ENCODE measurements at places on chromosomes 1 and 21.

DNA sequence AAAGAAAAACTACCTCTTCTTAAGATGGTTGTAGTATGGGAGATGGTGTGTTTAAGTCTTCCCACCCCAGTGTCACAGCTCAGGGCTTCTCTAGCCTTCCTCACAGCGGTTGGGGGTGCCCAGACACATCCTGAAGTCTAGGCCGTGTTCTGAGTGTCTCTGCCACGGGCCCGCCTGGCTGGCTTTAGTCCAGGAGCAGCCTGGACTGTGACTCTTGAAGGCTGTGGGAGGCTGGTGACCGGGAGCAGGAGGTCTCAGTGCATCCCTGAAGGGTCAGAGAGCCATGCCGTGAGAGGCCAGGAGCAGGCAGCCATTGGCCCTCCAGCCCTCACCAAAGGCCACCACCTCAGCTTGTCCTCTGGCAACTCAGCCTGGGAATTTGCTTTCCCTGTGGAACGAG is 4.5 kb downstream of the EPHX1 start:
- DNase-seq, result no peak

GRCh38 chr1:97837161-97837560 is 83.7 kb downstream of the DPYD start:
- no peak for DNase-seq

- DNase-seq, result no peak
Measured at GRCh38 chr1:101460739-101461138, 223.9 kb downstream of the S1PR1 start.

- DNase-seq, result no peak
Measured at GRCh38 chr1:40649592-40649930, 15.9 kb downstream of the RIMS3 start.

DNA sequence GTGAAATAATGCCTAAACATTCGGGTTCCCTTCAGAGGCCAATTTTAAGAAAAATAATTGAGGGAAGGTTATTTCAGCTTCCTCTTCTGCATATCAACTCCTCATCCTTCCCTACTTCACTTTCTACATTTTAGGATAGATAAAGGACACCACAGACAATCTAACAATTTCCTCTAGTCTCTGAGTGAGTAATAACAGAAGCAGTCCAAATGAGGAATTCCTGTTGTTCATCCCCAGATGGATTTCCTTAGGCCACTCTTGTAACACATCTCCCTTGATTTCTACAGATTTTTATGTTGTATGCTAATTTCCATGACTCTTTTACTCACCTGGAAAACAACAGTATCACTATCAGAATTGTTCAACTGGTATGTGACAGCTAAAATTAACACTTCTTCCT is 87.7 kb upstream of the LYPLAL1 start:
- DNase-seq, result no peak

- DNase-seq, result peak; percentile 71
Measured at GRCh38 chr1:119327450-119328155, 41.0 kb upstream of the HAO2 start.

GRCh38 chr21:32994305-32994704 is 31.4 kb upstream of the OLIG2 start:
- no peak for DNase-seq

GRCh38 chr1:169812131-169812530 is 17.4 kb upstream of the METTL18 start:
- DNase-seq, result no peak

DNA sequence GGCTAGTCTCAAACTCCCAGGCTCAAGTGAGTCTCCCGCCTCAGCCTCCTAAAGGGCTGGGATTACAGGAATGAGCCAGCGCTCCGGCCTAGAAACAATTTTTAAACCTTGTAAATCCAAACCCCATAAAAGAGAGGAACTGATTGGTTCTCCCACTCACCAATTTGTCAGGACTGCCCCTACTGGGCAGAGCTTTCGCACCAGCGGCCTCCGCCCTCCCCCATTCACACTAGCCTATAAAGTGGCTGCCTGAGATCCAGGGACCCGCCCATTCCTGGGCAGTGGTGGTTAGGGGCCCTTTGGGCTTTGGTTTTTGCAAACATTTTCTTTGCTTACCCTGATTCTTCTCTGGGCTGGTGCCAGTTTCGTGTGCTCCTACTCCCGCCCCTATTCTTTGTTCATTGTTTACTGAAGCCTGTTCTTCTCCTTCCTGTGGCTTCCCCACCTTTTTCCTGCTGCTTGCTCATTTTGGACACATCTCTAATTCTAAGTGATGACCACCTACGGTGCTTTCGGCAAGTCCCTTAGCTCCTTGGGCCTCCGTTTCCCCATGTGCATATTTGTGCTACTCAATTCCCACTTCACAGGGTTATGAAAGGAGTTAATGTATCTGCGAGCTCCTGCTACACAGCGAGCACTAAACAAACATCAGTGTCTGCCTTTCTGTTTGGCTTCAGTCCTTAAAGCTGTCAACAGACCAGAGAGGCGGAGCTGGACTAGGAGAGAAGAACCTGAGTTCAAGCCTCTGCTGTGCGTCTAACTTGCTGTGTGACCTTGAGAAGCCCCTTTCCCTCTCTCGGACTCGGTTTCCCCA is 39.8 kb upstream of the CLIC4 start:
- peak; percentile 82 for DNase-seq

- DNase-seq, result no peak
Measured at GRCh38 chr21:38312822-38313221, 56.0 kb downstream of the KCNJ15 start.

DNA sequence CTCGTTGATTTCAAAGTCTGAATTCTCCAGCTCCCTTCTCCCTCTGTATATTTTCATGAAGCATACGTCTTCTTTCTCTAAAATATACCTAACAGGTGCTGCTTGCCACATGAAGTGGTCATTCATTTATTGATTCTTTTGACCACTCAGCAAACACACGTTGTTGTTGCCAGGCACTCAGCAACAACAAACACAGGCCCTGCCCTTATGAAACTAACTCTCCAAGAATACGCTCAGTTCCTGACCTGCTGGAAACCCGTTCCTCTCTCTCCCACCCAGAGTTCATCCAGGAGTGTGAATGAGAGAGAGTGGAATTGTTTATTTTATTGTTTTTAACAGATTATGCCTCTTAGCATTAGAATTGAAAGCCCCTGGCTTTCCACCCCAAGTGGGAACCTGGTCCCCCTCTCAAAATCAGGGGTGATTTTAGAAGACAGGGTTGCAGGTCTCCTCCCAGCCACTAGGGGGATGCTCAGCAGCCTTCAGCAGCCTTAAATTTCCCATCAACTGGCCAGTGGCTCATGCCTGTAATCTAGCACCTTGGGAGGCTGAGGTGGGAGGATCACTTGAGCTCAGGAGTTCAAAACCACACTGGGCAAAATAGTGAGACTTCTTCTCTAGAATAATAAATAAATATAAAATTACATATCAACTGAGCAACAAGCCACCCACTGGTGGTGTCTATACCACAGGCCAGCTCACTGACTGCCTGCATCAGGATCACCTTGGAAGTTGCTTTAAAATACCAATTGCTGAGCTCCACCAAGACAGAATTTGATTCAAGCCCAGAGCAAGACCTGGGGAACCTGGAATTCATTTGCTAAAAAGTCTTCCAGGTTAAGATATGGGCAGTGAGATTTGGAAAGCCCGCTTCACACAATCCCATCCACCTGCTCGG is 181.0 kb upstream of the KLHDC7A start:
- no peak for DNase-seq

GRCh38 chr1:7221826-7222694 is 436.8 kb downstream of the CAMTA1 start:
- no peak for DNase-seq

- no peak for DNase-seq
Measured at GRCh38 chr1:154474802-154475201, 27.2 kb upstream of the TDRD10 start.

- no peak for DNase-seq
Measured at GRCh38 chr1:61287734-61288133, 205.4 kb downstream of the NFIA start.

DNA sequence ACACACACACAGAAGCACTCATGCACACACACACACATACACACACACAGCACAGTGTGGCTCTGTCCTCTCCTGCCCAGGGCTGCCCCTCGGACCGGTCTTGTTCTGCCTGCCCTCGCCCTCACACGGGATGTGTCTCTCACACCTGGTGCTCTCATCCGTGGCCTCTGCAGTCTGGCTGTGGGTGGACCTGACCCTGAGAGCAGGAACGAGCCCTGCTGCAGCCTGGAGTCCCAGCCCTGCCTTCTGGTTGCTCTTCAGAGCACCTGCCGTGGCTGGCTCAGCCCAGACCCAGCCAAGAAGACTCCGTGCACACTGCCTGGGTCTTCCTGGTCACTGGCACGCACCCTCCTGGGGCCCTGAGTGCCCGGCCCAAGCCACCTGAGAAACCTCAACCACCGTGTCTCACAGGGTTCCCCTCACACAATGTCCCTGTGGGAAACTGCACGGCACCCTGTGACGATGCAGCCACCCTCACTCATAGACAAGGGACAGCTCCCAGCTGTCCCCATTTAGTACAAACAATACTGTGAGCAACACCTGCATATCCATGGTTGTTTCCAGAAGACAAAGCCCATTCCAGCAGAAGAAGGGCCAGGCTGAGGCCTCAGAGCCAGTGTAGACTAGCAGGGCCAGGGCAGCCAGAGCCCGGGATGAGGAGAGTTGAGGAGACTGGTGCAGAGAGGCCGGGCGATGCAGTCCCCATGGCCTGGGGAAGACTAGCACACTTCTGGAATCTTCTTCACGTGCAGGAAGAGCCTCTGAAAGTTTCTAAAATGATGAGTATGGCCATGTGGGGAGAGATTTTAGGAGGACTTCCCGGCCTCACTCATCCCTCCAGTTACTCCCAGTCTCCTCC is 234.0 kb downstream of the NPHP4 start:
- DNase-seq, result no peak

DNA sequence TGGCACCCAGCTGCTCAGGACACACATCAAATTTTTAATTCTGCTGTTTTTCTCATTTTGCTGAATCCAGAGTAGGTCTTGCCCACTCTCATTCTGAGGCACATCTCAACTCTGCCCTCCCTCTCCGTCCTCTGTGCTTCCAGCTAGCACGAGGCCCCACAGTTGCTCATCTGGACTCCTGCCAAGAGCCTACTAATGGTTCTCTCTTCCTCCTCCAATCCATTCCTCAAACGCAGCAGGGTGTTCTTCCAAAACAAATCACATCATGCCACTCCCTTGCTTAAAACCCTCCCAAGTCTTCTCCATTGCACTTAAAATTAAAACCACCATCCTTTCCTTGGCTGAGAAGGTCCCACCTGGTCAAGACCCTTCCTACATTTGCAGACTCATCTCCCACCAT is 49.8 kb upstream of the SCAF4 start:
- no peak for DNase-seq

DNA sequence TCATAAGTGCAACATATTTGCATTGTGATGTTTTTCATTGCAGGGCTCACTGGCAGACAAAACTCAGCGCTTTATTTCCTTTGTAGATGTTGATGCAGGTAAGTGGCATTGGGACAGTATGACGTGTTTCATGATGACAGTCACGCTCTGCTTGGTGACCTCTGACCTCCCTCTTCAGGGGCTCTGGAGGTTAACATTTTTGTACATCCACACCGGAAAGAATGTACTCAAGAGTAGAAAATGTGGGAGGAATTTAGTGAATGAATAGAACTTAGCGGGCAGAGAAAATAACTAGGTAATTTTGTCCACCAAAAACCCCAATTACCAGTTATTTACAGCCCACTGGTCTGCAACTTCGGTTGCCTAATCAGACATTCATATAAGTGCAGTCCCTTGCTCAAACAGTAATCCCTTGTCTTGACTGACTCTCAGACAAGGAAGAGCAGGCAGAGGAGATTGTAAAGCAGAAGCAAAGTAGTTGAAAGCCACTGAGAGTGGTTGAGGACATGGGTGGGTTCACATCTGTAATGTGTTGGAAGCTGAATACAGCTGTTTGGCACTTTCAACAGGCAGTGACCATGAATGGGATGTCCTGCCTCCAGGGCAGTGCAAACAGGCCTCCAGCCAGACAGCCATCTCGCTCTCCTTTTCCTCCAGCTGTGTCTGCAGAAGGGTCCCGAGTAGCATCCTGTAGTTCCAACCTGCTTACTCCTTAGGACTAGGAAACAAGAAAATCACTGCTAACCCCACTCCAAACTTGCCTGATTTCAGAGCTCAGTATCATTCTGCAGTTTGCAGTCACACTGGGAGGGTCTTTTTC is 188.9 kb downstream of the NRIP1 start:
- peak; percentile 50 for DNase-seq

DNA sequence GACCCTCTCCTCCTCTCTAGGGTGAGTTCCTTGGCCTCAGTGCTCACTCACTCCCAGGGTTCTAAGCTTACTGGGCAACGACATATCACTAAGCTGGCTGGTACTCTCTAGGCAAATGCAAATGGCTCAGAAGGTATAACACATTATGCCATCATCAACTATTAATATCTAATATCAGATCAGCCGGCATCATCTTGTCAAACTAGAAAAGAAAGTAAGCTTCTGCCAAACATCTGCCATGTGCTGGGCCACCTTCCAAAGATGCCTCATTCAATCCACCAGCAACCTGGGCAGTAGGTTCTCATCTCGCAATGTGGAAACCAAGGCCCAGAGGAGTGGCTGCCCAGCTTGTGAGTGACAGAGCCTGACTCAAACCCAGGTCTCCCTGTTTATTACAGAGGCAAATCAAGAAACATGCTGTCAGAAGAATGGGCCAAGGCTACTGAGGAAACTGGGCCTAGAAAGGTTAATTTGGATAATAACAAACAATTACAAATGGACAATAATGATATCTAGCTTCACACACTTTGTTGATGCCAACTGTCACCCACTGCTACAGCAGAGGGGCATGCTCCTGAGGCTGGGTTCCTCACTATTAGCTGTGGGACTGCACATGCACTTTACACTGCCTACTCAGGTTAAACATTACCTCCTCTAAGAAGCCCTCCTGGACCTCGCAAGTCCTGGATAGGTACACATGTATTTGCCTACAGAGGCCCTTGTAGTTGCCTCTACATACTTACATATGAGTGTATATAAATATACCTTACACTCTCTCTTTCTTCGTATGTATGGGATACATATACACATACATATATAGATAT is 183.3 kb upstream of the JUN start:
- DNase-seq, result no peak

GRCh38 chr1:100879422-100879821 is 15.2 kb downstream of the EXTL2 start:
- DNase-seq, result no peak

- no peak for DNase-seq
Measured at GRCh38 chr21:43731476-43731875, 12.5 kb downstream of the PDXK start.

GRCh38 chr1:208714323-208714722 is 470.1 kb upstream of the PLXNA2 start:
- no peak for DNase-seq

DNA sequence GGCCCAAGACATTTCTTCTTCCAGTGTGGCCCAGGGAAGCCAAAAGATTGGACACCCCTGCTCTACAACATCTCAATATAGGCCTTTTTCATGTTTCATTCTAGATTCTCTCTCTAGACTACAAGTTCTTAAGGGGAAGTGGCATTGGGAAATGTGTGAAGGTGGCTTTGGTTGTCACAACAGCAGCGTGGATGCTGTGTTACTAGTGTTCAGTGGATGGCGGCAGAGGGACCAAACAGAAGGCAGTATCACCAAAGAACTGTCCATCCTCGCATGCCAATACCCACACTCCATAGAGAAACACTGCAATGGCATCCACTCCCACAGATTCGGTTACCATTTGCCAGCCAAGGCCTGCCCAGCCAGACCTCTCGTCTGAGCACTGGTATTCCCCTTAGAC is 24.3 kb upstream of the IFNAR2 start:
- no peak for DNase-seq

- DNase-seq, result no peak
Measured at GRCh38 chr1:212688341-212689047, 11.1 kb downstream of the BATF3 start.

- no peak for DNase-seq
Measured at GRCh38 chr1:38071312-38072256, 25.0 kb upstream of the POU3F1 start.

Measured in right forelimb (tissue), 1 donor.